ENCODE measurements at places on chromosomes 5 and 9.

GRCh38 chr9:93093877-93094657 is 1.9 kb upstream of the CARD19 start:
- no peak for DNase-seq

- no peak for DNase-seq
Observed at GRCh38 chr9:74721696-74722660, 165.7 kb downstream of the TRPM6 start.

DNA sequence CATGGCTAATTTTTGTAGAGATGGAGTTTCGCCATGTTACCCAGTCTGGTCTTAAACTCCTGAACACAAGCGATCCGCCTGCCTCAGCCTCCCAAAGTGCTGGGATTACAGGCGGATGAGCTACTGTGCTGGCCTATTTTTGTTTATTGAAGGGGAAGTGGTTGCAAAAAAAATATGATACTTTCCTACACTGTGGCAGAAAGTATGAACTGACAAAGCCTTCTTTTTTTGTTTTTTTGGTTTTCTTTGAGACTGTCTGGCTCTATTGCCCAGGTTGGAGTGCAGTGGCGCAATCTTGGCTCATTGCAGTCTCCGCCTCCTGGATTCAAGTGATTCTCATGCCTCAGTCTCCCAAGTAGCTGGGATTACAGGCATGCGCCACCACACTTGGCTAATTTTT is 50.9 kb downstream of the OSTF1 start:
- no peak for DNase-seq

DNA sequence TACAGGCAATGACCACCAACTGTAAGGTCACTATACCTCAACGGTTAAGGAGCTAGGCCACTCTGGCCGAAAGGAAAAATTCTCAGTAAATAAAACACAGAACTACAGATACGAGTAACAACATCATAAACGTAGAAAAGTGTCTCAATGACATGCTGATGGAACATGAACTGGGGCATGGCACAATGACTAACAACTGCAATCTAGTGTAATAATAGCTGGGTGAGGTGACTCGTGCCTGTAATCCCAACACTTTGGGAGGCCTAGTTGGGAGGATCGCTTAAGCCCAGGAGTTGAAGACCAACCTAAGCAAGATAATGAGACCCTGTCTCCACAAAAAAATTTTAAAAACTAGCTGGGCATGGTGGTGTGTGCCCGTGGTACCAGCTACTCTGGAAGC is 9.8 kb upstream of the RAPGEF6 start:
- DNase-seq, result no peak

GRCh38 chr9:86112057-86112456 is 12.7 kb upstream of the GOLM1 start:
- no peak for DNase-seq

DNA sequence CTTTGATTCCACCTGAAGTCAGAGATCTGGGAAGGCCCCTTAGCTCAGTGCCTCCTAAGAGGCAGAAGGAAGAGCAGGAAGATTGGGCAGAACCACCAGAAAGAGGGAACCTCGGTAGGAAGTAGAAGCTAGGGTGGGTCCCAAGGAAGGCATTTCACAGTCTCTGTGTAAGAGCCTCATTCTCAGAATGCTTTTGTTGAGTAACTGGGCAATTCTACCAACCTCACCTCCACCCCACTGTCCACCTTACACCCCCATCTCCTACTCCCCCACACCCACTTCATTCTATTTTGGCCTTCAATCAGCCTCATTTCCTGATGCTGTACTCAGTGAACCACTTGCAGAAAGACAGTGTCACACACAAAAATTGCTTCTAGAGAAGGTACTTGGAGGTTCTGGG is 3.5 kb downstream of the HBEGF start:
- no peak for DNase-seq

- DNase-seq, result no peak
Observed at GRCh38 chr5:59798862-59799667, 94.5 kb downstream of the PDE4D start.

DNA sequence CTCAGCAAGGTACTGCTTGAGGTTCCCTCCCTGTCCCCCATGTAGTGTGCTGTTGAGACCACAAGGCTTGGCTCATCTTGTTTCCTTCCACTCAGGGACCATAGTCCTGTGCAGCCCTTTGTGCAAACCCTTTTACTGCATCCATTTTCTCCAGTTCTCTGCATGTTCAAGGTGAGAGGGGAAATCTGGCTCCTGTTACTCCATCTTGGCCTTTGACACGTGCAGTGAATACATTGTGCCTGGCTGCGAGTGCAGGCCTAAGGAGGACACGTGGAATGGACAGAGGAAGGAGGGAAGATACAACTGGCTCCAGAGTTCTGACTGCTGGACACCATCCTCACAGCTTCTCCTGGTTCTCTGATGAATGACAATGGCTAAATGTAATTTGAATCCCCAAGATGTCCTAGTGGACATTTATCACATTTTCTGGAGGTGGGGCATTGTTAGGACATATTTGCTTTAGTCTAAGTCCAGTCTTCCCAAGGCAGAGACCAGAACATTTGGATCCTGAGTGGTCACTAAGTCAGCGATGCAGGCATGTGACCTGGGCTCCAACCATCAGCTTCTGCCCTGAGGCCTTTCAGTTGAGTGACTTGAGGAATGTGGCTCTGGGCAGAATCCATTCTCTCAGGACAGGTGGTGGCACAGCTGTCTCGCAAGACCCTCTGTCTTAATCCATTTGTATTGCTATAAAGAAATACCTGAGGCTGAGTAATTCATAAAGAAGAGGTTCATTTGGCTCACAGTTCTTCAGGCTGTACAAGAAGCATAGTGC is 189.0 kb upstream of the DAP start:
- no peak for DNase-seq

DNA sequence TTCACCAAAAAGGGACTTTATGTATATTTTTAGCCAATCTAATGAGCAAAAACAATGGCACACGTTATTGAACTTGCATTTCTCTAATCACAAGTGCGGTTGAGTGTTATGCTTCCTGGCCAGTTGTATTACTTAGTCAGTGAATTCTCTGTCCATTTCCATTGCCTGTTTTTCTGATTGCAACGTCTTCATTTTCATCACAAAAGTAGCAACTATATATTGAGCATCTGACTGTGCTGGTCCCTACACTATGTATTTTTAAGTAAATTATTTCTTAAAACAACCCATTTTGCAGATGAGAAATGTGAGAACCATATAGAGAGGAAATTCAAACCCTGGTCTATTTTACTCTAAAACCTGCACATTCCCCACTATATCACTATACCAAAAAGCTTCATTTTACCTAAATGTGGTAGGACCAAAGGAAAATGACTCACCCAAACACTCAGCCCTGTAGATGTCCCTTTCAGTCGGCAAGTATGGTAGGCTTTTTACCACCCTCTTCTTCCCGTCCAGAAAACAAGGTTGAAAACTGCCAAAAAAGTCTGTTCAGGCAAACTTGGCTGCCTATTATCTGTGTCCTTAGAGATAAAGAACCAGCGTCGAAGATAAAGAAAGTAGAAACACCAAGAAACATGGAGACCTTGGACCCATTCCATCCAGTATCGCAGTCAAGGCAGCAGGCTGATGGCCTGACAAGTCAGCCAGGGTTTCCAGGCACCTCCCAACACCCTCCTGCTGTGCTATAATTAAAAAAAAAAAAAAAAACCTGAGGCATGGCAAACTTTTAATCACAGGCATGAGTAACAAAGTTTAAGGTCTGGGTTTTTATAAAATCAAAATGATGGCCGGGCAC is 18.8 kb upstream of the FAM13B start:
- no peak for DNase-seq

GRCh38 chr5:90554358-90555006 is 4.1 kb upstream of the ADGRV1 start:
- no peak for DNase-seq

GRCh38 chr5:88833371-88834130 is 49.4 kb downstream of the MEF2C start:
- DNase-seq, result peak; percentile 6

DNA sequence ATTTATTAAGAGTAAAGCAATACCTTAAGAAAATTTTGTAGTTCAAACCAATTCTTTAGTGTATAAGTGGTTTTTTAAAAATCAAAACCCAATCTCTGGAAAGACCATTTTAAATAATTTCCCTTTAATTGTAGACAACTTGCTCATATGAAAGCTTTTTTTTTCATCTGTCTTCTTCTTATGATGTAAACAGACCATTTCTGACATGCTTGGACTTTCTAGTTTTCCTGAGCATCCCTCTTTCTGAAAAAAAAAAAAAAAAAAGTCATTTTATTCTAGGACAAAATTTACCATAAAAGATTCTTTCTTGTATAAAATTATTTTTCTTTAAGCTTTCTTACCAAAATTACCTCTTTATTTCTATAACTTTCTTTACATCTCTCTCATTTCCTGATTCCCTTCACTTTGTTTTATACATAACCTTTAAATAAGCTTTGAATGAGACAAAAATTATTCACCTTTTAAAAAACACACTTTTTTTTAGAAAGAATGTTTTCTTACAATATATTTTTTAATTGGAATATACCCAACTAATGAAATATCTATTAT is 67.5 kb downstream of the COL15A1 start:
- no peak for DNase-seq

GRCh38 chr9:96048104-96048955 is 172.8 kb downstream of the ERCC6L2 start:
- DNase-seq, result no peak

DNA sequence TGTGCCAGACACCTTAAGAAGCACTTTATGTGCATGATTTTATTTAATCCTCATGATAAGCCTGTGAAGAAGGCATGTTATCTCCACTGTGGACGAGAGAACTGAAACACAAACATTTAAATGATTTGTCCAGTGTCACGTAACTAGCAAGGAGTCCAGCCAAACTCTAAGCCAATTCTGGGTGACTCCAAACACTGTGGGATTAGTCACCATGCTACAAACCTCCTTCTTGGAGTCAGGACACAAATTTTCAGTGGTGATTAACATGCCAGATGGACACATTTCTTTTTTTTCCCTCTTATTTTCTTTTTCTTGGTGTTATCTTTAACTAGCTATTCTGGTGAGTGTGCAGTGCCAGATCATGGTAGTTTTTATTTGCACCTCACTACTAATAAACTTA is 316.8 kb downstream of the NDUFS4 start:
- DNase-seq, result no peak

DNA sequence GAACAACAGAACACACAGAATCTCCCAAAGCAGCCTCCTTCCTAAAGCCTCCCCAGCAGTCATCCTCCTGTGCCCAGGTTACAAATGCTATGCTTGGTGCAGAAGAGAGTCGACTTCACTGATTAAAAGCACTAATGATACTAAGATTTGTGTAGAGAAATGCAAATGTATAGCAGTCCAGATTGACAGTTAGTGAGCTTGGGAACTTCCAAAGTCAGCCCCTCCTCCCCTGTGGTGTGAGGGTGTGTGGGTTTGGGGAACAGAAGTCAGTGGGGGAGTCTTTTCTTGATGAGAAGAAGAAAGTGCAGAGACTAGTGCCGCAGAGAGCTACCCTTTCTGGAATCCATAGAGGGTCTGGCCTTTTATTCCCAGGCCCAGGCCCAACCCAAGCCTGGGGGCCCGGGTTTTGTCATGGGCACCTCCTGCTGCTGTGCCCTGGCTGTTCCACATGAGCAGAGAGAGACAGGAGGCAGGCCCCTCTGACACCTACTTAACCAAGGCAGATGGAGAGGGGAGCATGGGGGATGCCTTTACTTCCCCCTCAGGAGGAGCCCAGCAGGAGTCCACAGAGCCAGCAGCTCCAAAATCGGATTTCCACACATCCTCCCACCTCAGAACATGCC is 173.3 kb downstream of the DENND1A start:
- no peak for DNase-seq

DNA sequence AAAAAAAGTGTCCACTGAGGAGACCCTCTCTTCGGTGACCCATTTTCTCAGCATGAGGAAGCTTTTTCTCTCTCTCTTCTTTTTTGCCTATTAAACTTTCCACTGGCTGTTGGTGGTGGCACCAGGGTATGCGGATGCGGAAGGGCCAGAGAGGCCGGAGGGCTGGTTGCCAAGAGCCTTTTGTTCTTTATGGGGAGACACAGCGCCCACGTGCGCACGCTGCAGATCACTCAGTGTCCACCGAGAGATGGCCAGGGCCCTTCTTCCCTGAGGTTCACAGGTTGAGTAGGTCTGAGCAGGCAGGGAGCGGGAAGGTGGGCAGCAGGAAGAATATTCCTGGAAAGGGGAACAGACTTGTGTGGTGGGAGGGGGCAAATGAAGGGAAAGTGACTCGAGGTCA is 69.1 kb downstream of the STK10 start:
- no peak for DNase-seq

- no peak for DNase-seq
Observed at GRCh38 chr9:126150411-126151030, 176.1 kb upstream of the MVB12B start.

DNA sequence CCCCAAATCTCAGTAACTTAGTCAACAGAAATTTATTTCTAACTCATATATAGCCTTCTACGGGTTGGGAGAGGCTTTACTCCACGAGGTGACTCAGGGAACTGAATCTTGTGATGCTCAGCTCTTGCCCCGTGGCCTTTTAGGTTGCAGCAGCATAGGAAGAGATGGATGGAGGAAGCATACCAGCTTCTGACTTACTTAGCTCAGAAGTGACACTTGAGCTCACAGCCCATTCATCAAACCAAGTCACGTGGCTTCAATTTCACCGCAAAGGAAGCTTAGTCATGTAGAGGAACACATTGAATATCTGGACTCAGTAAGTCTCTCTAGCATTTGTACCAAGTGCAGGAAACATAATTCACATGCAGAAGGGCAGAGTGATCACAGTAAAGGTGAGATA is 124.1 kb upstream of the KCNN2 start:
- DNase-seq, result no peak

- DNase-seq, result no peak
Observed at GRCh38 chr5:130975299-130975698, 189.8 kb downstream of the HINT1 start.

DNA sequence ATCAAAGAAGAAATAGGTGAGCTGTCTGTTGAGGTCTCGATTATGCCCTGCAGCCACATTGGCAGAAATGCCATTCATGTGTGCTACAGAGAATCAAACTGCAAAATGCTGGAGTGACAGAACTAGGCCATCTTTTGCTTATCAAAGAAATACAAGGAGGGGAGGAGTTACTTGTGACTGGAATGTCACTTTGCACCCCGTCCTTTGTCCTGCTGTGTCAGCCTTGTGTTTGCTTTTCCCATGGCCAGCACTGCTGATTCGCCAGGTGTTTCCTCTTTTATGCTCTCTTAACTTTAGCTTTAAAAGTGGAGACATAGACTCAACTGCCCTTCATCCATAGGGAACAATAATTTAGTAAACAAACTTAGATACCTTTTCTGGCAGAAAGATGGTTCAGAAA is 54.3 kb downstream of the SLC46A2 start:
- no peak for DNase-seq

- no peak for DNase-seq
Observed at GRCh38 chr9:93697352-93698139, 121.2 kb downstream of the PHF2 start.

- DNase-seq, result no peak
Observed at GRCh38 chr5:144333336-144333920, 162.8 kb downstream of the KCTD16 start.

All from stimulated activated naive CD4-positive, alpha-beta T cell (primary cell).